Head of caudate nucleus (tissue), 42 donors: ENCODE measurements at places on chromosomes 16 and 17.
A peak's percentile ranks its signal among the peaks of the same experiment; 100 is the strongest.

- DNase-seq: no peak
Observed at GRCh38 chr16:87951552-87952538, 611 bp downstream of the BANP start.

DNA sequence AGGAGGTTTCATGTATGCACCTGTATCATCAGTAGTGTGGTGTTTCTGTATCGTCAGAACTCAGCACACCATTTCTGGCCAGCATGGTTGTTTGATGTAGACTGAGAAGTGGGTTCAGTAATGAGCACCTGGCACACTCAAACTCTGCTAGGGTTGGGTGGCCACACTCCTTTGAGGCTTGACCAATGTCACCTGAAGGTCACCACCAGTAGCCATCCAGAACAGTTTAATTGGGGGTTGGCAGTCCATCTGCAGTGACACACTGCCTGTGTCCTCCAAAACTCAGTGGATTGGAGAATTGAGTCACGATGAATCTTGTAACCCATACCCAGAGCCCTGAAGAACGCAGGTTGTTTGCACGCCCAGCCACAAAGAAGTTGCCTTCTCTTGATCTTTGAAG lies 86.8 kb upstream of the HSBP1 start:
- DNase-seq: no peak

DNA sequence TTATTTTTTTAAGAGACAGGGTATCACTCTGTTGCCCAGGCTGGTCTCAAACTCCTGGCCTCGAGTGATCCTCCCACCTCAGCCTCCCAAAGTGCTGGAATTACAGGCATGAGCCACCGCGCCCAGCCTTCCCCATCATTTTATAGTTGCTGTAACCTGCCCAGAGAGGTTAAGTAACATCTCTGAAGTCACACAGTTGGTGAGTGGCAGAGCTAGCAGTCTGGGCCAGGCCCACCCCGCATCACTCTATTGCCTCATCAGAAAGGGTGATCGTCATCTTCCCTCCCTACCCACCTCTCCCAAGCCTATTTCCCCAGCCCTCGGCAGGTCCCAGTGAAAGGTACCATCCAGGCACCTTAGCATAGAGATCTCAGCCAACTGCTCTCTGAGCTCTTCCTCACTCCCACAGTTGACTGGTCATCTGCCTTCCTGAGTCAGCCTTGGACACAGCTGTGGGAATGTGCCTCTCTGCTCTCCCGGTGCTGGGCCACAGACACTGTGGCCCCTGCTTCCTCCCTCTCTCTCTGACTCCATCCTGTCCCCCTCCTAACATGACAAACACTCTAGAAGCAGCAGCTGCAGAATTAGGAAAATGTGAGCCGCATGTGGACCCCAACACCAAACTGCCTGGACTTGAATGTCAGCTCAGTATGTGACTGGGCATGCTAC lies 57.1 kb downstream of the SCNN1B start:
- no peak for DNase-seq

DNA sequence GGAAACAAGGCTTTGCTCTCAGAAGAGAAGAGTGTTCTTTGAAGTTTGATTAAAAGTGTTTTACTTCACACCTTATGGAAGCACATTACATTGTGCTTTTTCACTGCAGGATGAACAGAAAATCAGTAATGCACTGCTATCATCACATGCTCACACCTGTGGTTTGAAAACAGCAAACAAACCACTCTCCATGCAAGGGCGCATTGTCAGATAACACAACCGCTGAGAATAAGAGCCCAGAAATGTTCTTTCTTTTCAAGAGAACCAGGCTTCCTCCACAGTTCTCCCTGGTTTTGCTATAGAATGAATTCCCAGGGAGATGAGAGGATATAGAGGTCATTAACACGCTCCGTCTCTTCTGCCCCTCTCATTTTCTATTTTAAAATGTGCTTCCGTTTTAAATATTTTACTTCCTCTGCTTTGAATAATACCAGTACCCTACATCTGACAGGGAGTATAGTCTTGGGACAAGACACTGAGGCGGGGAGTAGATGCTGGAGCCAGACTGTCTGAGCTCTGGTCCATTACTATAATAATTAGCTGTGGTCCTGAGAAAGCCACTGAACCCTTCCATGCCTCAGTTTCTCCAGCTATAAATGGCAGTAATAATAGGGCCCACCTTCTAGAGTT lies 71.6 kb downstream of the CDK5R1 start:
- no peak for DNase-seq

DNA sequence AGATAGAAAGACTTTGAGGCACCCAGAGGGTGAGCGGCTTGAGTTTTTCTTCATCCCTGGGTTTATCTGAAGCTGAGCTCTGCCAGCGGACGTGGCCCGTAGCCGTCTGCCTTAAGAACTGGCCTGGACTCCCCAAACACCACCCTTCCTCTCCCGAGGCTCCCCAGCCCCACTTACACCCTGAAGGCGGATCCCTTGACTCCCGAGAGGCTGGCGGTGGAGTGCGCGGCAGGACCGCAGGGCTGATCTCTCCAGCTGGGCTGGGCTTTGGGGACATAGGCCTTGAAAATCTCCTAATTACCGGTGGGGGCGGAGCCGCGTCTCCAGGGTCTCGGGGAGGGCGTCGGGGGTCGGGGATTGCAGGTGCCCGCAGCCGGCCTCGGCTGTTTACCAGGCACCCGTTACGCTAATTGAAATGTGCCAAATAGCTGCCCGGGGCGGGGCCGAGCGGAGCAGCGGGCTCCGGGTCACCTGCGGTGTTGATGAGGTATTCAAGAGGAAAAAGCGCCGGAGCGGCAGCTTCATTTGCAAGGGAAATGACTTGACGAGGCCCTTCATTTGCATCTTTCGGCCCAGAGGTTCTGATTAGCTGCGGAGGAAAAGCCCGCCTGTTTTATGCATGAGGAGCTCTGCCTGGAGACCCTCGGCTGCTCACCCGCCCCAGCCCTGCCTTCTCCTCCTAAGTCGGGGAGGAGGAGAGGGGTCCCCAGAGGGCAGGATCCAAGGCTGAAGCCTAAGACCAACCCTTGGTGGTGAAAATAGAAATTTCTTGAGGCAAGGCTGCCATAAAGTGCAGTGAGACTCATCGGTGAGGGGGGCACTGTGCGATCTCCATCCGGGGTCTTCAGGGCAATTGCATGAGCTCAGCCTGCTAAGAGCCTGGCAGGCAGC lies 100.7 kb downstream of the MGAT5B start:
- no peak for DNase-seq

DNA sequence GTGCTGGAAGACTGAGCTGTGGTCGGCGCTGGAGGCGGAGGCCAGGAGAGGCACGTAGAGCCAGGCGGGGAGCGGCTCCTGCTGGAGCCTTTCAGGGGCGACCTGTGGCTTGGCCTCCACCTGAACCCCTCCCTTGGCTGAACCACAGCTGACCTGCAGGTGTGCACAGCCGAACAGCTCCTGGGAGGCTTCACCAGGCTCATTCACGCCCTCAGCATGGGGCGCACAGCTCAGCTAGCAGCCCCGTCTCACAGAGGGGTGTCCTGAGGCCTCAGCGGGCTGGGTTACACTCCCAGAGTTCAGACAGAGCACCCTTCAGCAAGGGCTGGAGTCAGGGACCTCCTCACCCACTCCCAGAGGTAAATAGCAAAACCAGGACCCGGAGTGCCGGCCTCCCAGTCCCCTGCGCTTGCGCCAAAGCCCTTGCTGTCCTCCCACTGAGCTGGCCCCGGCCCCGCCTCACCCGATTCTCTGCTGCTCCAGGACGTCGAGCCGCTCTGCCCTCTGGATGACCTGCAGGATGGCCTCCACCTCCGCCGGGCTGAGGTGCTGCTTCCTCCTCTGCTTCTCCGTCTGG lies 31.7 kb downstream of the RPH3AL start:
- no peak for DNase-seq

GRCh38 chr16:88991813-88992350 lies 14.9 kb upstream of the CBFA2T3 start:
- DNase-seq: no peak

GRCh38 chr16:8763899-8764298 lies 33.5 kb downstream of the TMEM186 start:
- no peak for DNase-seq

DNA sequence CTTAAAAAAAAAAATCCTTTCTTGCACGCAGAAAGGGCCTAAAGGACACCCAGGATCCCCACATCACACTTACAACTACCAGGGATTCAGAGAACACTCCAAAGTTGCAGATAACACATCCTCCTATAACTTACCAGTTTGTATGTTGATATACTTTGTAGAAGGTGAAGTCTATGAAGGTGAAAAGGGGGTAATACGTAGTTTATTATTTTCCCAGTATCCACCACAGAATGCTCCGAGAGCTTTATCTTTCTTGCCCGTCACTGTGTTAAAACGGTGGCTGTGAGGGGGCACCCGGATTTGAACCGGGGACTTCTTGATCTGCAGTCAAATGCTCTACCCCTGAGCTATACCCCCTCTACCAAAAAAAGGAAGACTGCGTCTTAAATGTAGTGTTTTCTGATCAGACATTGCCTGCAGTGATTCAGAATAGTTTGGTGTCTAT lies 7.9 kb upstream of the RPL23 start:
- no peak for DNase-seq

- DNase-seq: no peak
Observed at GRCh38 chr16:11242658-11243057, 13.3 kb downstream of the SOCS1 start.

DNA sequence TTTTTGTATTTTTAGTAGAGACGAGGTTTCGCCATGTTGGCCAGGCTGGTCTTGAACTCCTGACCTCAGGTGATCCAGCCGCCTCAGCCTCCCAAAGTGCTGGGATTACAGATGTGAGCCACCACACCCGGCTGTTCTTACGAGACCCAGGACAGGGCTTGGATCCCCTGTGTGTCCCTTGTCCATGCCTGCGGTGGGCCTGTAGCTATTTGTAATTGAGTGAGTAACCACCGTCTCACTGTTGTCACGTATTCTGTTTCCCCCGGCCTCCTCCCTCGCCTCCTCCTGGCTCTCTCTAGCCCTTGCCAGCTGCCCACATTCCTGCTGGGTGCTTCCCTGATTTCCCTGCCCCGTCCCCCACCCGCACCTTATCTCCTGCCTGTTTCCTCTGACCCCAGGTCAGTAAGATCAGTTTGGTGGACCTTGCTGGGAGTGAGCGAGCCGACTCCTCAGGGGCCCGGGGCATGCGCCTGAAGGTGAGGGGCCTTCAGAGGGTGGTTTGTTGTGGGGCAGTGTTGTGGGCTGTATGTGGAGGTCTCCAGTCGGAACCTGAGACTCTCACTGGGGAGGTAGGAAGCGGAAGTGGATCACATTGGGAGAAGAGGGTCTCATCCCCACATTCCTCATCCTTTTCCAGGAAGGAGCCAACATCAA lies 5.6 kb downstream of the KIF1C start:
- no peak for DNase-seq

- no peak for DNase-seq
Observed at GRCh38 chr16:245105-245504, 10.5 kb downstream of the FAM234A start.

DNA sequence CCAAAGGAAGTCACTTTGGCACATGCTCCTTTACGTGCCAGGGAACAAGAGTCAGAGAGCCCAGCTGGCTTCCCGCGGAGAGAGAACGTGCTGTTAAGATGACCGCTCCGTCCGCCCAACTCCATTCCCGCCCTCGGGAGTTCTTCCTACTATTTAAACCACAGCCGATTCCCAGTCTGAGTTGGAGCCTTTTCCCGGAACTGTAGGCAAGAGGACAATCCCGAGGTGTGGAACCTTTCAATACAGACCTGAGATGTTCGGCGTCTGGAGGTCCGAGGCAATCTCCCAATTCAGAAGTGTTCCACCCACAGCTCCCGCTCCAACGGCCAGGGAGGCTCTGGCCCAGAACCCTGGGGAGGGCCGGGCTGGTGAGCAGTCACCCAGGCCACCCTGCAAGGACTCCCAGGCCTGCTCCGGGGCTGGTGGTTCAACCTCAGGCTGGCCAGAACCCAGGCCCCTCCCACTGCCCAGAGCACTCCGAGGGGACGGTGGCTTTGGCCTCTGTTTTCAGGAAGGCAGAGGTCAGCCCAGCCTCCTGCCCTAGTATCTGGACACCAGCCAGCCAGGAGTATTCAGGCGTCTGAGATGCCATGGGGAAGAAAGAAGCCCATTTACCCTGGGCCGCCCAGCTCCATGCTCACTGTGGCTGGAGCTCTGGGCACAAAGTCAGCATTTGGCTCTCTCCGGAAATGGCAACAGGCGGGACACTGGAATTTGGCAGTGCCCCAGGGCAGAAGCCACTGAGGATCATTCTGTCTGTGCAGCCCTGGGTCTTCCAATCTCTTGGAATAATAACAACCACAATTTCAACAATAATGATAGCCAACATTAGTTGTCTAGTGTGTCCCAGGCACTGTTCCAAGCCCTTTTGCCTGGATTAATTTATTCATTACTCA lies 21.4 kb downstream of the EMP2 start:
- peak; percentile 47 for DNase-seq

GRCh38 chr17:83095016-83095415 lies 15.6 kb downstream of the METRNL start:
- DNase-seq: no peak

- DNase-seq: no peak
Observed at GRCh38 chr17:76018340-76018680, 8.8 kb downstream of the EVPL start.

GRCh38 chr16:85266857-85267256 lies 154.6 kb upstream of the CIBAR2 start:
- no peak for DNase-seq

GRCh38 chr17:58061672-58062071 lies 21.5 kb upstream of the DYNLL2 start:
- no peak for DNase-seq

- peak; percentile 54 for DNase-seq
Observed at GRCh38 chr16:67399218-67399733, 6.0 kb upstream of the TPPP3 start.

DNA sequence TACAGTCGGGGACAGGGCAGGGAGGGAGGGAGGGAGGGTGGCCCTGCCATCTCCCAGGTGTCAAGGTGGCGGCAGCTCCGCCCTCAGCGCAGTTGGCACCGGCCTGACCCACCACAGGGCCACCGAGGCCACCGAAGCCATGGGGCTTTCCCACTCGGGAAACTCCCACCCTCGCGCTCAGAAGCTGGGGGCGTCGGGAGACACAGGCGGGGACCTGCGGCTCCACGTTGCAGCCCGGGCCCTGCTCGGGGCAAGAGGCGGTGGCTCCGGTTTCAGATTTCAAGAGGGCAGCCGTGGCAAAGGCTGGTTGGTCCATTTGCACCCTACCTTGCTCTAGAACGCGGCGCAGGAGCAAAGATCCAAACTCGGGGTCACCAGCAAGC lies 544 bp downstream of the CYB561 start:
- no peak for DNase-seq

GRCh38 chr17:64173646-64174045 lies 43.7 kb upstream of the ERN1 start:
- DNase-seq: no peak

DNA sequence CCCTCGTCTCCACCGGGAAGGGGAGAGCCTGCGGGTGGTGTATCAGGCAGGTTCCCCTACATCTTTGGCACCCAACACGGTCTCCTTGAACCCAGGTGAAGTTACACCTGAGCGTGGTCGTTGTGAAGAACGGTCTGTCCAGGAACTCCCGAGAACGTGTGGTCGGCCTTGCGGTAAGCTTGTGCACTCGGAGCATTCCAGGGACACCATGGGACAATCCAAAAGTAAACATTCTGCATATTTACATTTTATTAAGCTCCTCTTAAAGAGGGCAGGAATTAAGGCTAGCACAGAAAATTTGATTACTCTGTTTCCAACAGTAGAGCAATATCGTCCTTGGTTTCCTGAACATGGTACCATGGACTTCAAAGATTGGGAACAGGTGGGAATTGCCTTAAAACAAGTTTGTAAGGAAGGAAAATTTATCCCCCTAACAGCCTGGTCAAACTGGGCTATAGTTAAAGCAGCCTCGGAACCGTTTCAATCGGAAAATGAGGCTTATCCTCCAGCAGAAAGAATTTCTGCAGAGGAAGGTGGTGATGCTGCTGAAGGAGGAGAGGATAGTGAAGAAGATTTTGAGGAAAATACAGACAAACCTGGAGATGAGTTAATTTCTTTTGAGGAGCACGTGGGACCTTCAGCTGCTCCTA lies 18.2 kb downstream of the ALOX15B start:
- DNase-seq: no peak
